ENCODE measurements at places on chromosomes 6 and 20.

- DNase-seq: no peak
Observed at GRCh38 chr20:57632286-57632685, 12.1 kb upstream of the ZBP1 start.

DNA sequence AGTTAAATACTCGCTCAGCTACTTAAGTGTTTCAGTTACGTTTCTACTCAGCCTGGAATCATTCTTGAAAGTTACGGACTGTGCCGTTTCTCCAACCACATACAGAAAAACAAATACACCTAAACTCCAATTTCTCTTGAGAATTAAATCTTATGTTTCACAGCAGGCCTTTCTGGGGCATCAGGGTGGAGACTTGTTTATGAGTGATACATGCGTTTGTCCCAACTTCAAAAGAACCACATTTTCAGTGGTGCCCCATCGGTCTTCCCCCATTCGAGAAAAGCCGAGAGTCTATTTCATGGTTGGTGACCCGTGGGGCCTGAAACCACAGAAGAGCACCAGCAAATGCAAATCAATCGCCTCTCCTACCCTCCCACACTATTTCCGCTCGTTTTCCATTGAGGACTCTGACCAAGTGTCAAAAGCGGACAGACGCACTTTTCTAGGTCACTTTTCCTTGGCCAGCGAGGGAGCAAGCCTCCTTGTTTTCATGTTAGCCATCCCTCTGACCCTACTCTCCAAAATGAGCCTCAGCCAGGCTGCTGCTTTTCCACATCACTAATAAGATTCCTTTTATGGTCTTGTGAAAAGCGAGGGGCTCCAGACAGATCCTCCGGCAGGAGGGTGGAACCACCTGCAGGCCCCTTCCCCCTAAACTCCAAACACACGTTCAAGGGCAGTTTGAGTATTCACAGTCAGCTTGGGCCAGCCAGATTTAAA, 3.1 kb downstream of the JAG1 start:
- DNase-seq: no peak

GRCh38 chr6:345747-346385, 45.7 kb upstream of the IRF4 start:
- DNase-seq: no peak

DNA sequence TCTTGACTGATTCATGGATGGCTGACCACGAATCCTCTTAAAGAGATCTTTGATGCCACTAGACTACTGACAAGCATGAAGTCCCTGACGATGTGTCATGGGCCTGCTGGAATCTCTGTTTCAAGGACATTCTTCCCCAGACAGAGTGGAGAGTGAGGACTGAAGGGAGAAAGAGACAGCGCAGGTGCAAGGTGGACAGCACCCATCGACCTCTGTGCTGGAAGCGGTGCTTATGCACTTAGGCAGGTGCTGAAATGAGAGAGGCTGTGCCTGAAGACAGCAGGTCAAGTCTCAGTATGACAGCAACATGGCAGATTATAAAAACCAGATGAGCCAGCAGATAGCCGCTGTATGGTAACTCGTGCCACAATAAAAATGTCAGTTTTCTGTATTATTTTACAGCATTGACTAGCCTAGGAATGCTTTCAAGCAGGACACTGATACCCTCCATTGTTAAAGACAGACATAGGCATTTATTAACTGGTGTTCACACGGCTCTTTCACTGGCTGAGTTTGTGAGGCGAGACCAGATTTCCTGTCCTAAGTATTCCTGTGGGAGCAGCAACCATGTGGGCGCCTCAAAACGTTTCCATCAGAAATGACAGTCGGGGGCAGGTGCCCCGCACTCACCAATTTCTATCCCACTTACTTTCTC, 47.5 kb downstream of the FOXC1 start:
- no peak for DNase-seq

DNA sequence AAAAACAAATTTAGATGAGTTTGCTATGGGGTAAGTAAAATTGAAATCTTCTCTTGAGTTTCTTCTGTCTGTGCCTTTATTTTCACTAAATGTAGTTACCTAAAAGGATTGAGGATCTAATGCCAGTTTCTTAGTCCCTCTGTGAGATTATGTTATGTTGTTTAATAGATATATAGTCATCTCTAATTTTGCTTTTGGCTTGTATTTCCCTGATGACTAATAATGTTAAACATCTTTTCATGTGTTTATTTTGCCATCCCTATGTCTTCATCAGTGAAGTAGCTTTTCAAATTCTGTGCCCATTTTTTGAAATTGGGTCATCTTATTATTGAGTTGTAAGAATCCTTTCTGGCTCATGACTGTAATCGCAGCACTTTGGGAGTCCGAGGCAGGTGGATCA, 13.7 kb downstream of the QRSL1 start:
- DNase-seq: no peak

DNA sequence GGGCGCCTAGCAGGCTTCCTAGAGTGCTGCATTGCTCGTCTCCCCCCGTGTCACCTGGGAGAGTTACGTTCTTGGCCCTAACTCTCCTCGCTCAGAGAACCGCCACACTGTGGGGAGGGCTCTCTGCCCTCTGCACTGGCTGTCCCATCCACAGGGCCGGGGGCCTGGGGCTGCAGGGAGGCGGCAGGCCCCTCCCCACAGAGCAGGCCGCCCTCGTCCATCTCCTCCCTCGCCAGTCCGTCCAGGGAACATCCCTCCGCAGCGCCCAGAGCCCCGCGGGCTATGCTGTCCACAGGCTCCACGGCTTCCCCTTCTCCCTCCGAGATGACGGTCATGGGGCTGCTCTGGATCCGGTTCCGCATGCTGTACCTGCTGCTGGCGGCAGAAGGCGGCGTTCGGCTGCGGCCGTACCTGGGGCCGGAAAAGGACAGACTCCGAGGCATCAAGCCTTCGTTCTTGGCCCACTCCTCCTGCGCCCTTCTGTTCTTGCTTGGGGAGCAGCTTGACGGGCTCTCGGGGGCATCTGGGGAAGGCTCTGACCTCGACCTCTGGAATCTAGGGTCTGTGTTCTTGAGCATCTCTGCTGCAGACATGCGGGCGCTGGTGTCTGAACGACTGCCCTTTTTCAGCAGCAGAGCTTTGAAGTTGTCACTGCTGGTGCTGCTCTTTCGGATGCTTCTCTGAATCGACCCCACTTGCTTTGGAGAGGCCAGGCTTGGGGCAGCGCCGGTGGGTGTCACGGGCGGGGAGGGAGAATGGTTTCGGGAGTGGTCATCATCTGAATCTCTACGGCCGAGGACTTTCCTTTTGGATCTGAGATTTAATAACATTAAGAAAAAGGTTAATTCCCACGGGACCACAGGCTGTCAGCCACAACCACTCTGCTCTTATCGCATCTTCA, 20.2 kb downstream of the HEBP2 start:
- DNase-seq: no peak

DNA sequence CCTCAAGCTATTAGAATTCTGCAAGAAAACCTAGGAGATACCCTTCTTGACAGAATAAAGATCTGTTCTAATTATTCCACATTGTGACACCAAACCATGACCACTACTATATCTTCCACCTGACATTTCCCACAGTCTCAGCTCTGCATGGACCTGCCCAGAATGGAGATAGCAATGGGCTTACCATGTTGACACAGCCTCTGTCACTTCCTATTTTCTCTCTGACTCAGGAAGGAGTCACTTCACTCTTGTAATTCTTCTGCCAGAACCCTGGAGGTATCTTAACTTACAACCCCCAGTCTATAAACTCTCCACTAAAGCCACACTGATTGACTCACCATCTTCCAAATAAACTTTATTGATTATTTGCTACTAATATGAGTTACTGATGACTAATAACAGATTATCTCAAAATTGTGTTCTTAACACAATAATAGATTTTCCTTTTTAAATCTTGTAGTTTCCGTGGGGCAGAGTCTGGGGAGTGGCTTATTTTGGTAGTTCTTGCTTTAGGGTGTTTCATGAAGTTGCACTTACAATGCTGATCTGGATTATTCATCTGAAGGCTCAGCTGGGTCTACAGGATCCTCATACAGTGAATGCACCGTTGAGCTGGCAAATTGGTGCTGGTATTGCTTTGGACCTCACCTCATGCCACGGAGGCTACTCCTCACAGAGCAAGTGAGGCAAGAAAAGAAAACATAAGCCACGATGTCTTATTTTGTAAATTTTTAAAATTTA, 869.9 kb downstream of the KIF16B start:
- no peak for DNase-seq

DNA sequence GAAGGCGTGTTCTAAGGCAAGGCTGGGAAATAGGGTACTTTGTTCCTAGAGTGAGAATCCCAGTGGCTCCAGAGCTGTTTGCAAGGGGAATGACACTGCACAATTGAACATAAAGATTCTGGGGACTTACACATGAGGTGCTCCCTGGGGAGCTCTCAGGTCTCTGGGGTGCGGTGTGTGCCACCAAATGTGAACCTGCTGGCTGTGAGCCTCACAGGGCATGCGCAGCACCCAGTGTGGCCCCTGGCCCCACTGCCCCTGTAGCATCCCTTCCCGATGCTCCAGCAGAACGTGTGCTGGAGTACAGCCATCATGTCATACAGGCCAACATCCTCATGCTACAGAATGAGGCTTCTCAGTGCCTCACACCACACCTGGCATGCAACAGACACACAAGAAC, 68.2 kb downstream of the TOX2 start:
- DNase-seq: no peak

GRCh38 chr20:5212907-5213487, 86.2 kb downstream of the CDS2 start:
- no peak for DNase-seq

- no peak for DNase-seq
Observed at GRCh38 chr6:56579155-56579851, 63.4 kb downstream of the DST start.

DNA sequence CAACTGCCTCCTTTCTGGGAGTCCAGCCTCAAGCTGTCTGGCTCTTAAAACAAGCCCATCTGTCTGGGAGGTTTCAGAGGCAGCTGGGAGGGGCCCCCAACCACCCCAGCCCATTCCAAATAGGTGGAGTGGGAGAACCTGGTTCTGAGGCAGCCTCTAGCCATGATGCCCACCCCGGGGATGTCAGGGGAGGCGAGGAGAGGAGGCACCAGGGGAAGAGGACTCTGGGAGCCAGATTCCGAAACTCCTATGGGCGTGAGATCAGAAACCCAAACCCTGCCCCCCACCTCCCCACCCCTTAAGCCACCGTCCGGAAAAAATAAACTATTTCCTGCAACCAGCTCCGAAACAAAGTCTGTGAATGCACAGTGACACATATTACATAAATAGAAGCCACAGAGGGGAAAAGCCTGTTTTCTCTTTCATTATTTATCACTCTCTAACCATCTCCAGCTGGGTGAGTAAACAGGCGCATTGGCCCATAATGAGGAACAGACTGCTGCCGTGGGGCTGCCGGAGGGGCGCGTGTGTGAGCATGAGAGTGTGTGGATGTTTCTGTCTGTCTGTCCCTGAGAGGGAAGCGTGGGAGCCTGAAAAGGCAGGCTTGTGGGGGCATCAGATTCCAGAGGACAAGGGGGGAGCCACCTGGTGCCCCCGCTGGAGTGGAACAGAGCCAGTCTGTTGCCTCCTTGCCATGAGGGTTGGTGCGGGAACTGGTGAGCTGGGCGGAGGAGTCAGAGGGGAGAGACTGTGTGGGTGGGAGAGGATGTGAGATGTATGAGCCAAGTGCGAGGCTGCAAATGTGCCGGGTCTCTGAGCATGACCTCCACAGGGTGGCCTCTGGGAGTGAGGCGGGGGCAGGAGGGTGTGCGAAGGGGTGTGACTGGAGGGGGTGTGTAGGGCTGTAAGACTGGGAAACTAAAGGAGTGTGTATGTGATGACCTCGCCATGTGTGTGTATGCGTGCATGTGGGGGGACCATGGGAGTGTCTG, 14.3 kb upstream of the FOXP4 start:
- no peak for DNase-seq

GRCh38 chr6:1468126-1468525, 78.8 kb downstream of the FOXF2 start:
- DNase-seq: no peak

GRCh38 chr6:7051780-7052442, 55.9 kb upstream of the RREB1 start:
- DNase-seq: no peak

- no peak for DNase-seq
Observed at GRCh38 chr6:147530132-147531060, 21.9 kb downstream of the SAMD5 start.

- DNase-seq: no peak
Observed at GRCh38 chr20:31517373-31517772, 3.1 kb downstream of the HM13 start.

GRCh38 chr6:138909511-138909910, 78.5 kb downstream of the REPS1 start:
- no peak for DNase-seq

GRCh38 chr6:40391851-40392517, 195.2 kb downstream of the LRFN2 start:
- DNase-seq: no peak

DNA sequence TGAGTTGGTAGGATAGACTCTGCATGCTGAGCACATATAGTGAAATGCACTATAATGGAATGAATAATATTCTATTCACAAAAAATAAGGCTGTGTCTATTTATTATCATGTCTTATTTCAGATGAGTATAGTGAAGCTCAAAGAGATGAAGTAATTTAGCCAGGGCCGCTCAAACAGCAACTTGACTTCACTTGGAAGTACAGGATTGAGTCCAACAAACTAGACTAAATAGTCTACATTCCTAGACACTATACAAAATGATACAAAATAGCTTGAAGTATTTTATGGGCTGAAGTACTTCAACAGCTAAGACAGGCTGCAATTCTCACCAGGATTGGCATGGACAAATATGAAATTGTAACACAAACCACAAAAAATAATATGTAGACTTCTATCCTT, 144.5 kb upstream of the DST start:
- DNase-seq: no peak

- DNase-seq: no peak
Observed at GRCh38 chr6:35041086-35041861, 99.9 kb downstream of the TCP11 start.

DNA sequence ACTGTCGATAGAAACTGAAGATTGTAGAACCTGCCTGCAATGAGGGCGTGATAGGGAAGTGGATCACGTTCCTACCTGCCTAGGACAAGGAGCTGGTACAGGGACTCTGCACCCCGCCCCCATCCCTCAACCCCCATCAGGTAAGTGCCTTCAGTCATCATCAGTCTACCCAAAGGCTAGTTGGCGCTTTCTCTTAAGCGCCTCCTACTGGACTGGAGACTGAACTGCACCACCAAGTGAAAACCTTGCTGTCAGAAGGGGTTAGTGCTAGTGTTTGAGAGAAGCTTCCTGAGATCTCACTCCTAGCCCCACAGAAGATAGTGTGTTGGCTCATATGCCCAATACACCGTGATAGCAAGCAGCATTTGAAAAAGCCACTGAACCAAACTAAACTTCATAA, 706.5 kb upstream of the MAN1A1 start:
- DNase-seq: no peak

Data from anterior cingulate cortex (tissue), 58 donors.